ENCODE measurements at places on chromosomes 16 and 17.

DNA sequence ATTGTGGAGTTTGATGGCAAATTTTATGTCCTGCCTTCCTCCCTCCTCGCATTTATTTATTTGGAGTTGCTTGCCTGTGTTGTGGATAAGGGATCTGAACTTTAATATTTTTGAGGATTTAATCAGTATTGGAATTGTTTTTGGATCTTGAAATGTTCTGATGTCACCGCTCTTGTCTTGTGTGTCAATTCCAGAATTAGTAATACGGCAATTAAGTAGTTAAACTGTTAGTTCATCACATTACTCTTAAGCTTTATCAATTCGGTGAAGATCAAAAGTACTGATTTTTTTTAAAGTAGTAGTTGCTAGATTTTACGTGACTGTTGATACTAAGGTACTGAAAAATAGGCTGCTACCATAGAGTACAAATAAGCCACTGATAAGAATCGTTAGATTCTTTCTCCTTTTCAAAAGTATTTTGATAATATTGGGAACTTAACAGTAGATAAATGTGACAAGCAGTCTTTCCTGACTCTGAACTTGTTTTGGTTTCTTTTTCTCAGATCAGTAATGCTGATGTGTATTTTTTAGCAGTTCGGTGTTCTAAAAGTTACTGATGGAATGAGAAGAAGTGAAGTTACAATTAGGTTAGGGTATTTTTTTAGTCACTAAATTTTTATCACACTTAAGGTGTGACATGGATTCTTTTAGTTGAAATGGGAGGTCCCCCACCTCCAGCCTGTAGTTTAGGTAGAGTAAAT lies 2.0 kb downstream of the RBBP6 start:
- no peak for DNase-seq

GRCh38 chr16:19410435-19411171 lies 7.1 kb upstream of the TMC5 start:
- DNase-seq = no peak

- DNase-seq = peak; percentile 63
Measured at GRCh38 chr17:46044286-46044928, 45.4 kb downstream of the STH start.

DNA sequence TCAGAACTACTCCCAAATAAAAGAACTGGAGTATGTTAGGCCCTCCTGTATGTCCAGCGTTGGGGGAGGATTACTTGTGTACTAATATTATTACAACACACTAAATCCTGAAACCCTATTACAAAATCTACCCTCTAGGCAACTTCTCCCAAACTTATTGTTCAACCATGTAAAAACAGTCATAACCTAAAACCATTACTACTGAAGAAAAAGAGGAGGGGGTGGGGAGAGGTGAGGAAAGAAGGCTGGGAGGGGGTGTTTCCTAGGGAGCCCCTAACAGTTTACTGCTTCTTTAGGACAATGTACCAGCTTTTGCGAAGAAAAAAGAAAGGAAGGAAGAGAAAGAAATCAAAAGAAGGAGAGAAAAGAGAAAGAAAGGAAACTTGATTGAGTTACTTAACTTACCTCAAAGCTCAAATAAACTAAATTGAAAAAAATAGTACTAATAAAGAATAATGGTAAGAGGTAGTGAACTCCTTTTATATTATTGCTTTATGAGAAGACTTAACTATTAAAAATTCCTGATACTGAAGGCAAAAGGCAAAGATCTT lies 2.3 kb downstream of the SALL1 start:
- DNase-seq = no peak

- no peak for DNase-seq
Measured at GRCh38 chr17:74842599-74843351, 16.9 kb downstream of the GRIN2C start.
